LoVo (cell line): ENCODE measurements at places on chromosomes 5 and 9.

GRCh38 chr9:5510360-5510931 is at the start of gene PDCD1LG2:
PDCD1LG2 (plus strand) TSS chr9:5510531; CDS start chr9:5522547, 12,016 bp downstream.
- no peak for DNase-seq

DNA sequence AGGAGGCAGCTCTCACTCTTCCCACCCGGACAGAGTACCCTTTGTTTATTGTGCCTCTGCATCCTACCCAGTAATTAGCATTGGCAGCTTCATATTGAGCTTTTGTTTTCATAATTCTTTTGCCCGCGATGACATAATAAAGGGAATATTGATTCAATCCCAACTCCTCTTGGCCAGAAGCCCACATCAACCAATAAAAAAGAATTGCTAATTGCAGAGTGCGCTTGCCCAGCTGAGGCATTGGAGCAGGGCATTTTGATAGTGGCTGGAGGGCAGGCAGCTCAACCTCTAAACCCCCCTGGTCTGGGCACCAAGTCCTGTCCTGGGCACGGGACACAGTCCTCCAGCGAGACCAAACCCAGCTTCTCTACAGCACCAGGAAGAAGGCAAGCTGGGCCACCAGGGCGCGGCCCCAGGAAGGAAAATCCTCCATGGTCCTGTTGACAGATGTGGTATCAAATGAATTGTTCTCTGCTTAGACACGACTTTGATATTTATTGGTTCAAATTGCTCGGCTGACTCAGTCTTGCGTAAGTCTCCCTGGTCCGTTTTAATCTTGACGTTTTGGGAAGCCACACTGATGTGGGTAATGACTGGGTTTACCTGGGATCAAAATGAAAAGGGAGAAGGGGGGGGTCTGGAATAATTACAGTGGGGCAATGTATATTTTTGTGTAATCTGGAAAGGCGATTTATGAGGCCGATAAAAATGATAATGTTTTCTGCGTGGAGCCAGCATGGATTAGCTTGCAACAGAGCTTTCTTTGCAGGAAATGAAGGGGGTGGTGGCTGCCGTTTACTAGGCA is 220.7 kb upstream of the MSX2 start:
- DNase-seq = peak; percentile 95

- DNase-seq = no peak
Observed at GRCh38 chr5:54769746-54770145, 215.6 kb downstream of the ESM1 start.

DNA sequence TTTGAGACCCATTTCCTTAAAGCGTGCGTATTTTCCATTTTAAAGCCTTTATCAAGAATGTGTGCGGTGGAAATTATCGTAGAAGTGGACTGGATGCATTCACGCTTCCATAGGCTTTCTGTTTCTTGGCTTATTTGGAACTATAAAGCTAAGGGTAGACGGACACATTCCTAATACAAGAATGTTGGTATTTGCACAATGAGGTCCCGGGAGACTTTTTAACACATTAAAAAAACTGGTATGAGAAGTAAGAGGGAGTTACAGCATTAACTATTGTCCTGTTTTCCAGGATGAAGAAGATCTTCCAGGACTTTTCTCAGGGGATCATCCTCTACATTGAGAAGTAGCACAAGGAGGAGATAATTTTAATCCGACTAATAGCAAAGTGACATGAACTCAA is 653.0 kb downstream of the MTRR start:
- DNase-seq = no peak

DNA sequence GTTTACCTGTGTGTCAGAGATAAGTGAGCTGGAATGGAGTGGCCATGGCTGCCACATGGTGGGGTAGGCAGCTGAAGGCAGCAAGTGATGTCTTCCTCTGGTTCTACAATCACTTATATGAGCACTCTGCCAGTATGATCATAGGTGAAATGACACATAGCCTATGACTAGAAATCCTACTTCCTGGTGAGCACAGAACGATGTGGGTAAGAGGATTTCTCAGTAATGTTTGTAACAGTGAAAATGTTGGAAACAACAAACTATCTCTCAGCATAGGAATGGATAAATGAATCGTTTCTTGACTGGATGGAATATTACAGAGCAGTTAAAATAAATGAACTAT is 187.0 kb upstream of the S1PR3 start:
- no peak for DNase-seq

DNA sequence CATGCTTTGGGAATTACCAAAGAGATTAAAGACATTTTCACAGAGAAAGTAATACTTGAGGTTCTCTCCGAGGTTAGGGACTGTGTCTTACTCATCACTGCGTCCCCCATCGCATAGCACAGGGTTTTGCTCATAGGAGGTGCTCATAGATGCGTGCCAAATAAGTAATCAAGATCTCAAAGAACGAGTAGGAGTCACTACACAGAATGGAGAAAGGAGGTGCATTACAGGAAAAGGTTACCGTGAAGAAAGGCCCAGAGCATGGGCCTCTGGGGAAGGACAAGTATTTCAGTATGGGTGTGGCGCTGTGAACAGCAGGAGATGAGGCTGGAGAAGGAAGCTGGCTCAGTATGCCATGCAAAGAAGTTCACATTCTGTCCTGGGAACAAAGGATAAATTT is 182.4 kb downstream of the ACTL7B start:
- no peak for DNase-seq
